Kidney tubule cell (primary cell): ENCODE measurements at places on chromosomes 11 and 22.
A peak's percentile ranks its signal among the peaks of the same experiment; 100 is the strongest.

DNA sequence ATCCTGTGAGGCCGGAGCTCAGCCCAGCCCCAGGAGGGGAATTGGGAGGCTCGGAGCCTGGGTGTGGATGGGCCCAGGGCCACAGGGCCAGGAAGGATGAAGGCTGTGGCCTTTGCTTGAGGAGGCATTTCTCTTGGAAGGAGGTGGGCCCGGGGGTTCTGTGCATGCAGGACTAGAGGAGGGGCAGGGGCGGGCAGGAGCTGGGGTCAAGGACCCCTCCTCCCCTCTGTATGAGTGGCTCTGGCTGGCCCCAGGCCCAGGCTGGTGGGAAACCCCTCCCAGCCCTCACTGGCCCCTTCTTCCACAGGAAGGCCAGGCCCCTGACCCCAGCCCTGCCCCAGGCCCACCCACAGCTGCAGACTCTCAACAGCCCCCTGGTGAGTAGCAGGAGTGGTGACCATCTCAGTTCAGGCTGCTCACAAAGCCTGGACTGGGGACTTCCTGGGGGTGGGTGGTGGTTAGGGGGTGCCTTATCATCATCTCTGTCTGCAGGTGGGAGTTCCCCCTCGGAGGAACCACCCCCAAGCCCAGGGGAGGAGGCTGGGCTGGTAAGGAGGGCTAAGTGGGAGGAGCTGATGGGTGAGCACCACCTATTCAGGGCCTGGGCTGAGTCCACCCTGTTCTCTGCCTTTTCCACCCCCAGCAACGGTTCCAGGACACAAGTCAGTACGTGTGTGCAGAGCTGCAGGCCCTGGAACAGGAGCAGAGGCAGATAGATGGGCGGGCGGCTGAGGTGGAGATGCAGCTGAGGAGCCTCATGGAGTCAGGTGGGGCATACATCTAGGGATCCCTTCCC lies 6.0 kb downstream of the KCNK7 start:
- DNase-seq: no peak

DNA sequence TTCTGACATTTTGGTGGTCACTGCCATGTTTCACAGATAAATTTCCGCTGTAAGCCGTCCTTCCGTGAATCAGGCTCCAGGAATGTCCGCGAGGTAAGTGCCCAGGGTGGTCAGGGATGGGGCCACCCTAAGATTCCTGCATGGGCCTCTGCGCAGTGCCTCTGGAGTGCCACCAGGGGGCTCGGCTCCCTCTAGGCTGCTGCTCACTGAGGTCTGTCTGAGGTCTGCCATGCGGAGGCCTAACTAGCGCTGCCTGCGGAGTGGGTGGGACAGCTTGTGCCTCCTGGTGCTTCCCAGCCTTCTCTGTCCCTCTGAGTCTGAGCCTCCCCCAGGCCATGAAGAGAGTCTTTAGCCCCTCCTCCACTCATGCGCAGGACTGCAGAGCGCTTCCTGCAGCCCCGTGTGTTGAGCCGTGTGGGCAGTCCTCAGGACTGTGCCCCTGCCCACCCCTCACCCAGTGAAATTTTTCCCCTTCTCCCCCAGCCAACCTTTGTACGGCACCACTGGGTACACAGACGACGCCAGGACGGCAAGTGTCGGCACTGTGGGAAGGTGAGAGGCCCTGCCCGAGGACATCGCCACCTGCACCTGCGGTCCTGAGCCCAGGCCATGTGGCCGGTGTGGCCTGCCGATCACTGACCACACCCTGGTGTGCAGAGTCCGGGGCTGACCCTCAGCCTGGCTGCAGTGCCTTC lies 11.9 kb upstream of the MDK start:
- peak; percentile 73 for DNase-seq

DNA sequence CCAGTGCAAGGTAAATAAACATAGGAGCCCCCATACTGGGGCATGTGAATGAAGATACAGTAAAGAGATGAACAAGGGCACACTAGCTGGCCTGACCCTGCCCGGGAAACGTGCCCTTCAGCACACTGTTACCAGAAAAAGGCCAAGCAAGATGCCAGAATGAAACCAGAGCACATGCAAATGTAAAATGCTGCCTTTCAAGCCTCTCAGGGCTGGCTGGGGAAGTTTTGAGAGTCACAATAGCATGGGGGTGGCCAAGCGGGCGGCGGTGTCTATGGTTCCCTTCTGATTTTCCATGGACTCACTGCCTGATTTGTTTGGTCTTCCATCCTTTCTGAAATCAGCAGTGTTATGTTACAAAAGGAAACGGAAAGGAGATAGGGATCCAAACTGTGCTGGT lies 18.9 kb upstream of the SUSD2 start:
- DNase-seq: no peak

GRCh38 chr22:44379817-44380755 lies 67.3 kb upstream of the SHISAL1 start:
- DNase-seq: no peak

DNA sequence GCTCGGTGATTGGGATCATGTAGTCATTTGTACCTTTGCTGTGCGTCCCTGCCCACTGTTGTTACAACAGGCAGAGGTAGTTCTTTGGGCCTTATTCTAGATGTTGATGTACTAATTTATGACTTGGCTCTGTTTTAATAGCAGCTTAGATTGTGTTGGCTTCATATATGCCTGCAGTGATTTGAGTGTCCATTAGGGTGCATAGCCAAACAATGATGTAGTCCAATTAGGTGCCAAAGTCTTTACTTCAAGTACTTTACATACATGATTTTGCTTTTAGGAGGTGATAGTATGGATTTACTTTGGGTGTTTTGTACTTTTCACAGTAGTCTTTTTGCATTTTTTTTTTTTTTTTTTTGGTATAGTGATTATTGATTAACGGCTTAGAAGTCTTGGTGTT lies 46.4 kb downstream of the PPP6R3 start:
- DNase-seq: no peak

GRCh38 chr22:39820256-39820655 lies 73.3 kb downstream of the ENTHD1 start:
- peak; percentile 68 for DNase-seq

- DNase-seq: no peak
Measured at GRCh38 chr11:69663326-69663725, 11.8 kb downstream of the LTO1 start.

DNA sequence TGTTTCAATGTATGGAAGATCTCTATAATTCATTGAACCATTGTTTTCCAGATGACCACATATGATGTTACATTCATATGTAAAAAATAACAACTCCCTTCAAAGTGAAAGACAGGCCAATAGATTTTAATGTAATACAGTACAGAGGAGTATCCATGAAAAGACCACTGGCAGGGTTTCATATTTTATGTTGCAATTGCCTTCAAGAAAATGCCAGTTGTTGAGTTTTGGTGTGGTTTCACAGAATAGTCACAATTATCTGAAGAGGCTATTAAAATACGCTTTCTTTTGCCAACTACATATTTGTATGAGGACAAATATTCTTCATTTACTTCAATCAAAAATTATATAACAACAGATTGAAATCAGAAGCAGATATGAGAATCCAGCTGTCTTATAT lies 14.3 kb downstream of the AMOTL1 start:
- DNase-seq: no peak

DNA sequence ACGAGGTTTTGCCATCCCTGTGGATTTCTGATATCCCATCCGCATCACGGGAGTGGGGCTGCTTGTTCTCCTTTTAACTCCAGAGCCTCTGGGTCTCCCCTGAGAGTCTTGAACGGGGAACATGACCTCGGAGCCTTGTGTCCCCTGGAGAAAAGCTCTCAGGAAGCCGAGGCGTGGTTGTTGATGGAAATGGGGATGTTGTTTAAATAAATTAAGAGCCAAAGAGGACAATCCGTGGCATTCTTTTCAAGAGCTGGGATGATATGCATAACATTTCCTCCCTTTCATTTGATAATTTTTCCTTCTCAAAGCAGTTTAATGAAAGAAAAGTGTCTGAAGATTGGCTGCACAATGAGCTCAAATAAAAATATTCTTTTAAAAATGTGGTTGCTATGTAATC lies 14.2 kb downstream of the TSPAN18 start:
- DNase-seq: no peak

- no peak for DNase-seq
Measured at GRCh38 chr22:46363611-46364321, 28.3 kb downstream of the TRMU start.

- no peak for DNase-seq
Measured at GRCh38 chr11:1742371-1742770, 8.0 kb downstream of the IFITM10 start.

GRCh38 chr11:3165916-3166267 lies 782 bp upstream of the OSBPL5 start:
- DNase-seq: no peak

- DNase-seq: no peak
Measured at GRCh38 chr22:34198976-34199375, 278.7 kb upstream of the LARGE1 start.
